ENCODE measurements at places on chromosomes 7 and 10.

GRCh38 chr10:110345286-110345685 lies 40.6 kb upstream of the SMNDC1 start:
- no peak for DNase-seq

DNA sequence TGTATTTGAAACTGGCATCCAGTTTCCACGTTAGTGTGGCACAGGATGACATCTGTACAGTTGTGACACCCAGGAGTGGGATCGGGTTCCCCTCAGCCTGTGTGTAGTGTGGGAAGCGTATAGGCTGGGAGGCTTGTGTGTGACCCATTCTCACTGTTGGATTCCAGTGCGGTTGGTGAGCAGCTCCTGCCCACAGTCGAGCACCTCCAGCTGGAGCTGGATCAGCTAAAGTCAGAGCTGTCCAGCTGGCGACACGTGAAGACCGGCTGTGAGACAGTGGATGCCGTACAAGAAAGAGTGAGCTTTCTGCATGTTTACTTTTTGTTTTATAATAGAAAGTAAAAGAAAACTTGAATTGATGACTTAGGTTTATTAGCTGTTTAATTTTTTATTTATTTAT lies 18.7 kb upstream of the GET4 start:
- DNase-seq, result no peak

DNA sequence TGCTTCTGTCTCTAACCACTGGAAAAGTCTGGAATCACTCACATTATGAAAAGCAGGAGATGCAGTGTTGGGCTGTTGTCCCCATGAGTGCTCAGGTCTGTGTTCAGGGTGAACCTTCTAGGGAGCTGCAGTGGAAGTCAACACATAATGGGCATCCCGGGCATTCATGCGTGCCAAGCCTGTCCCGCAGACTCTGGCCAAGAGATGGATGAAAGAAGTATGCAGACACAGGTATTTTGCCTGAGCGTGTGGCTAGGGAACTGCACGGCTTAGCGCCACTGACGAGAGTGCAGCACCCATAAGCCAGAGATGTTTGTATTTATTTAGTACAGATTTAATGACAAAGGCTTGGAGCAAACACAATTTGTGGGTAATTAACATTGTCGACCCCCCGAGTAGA lies 84.7 kb downstream of the GPR26 start:
- no peak for DNase-seq

DNA sequence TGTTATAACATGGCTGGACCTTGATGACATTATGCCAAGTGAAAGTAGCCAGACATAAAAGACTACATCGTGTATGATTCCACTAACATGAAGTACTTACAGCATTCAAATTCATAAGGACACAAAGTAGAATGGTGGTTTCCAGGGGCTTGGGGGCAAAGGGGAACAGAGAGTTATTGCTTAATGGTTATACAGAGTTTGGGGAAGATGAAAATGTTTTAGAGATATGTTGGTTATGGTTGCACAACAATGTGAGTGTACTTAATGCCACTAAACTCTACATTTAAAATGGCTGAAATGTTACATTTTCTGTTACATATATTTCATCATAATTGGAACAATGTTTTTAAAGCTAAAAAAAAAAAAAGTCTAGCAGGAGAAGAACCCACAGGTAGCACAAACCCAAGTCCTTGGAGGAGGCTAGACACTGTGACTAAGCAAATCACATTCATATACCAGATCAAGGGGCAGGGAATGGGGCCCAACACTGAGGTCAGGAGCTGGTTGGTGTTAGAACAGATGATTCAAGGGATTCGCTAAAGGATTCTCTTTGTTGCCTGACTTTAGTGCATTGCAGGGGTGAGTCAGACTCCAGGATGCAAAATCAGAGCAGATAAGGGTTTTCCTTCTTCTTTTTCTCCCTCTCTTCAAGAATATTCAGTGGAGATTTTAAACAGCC lies 25.1 kb upstream of the AOAH start:
- no peak for DNase-seq

GRCh38 chr7:6020371-6021286 lies 10.5 kb upstream of the ANKRD61 start:
- no peak for DNase-seq

GRCh38 chr10:44651834-44652233 lies 259.3 kb upstream of the TMEM72 start:
- no peak for DNase-seq

Data from bone marrow (tissue), 2 donors.